ENCODE measurements at places on chromosomes 13 and 19.

- DNase-seq = no peak
Measured at GRCh38 chr19:1665565-1666047, 13.2 kb upstream of the TCF3 start.

DNA sequence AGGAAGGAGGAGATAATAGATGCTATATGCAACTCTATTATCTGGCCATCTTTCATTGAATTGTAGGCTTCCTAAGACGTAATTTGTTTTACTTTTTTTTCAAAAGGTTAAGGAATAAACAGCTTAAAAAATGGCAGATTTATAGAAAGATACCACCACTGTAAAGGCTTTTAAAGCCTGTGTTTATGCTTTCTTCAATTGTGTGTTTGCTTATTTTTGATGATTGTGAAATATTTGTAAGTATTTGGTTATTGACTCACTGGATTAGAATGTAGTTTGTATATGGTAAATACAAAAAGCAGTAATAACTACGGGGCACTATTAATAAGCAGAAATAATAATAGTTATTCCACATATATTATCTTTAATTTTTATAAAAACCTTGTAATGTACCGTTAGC is 437.9 kb downstream of the KLF5 start:
- no peak for DNase-seq

GRCh38 chr19:42421591-42422031 is 5.6 kb downstream of the LIPE start:
- DNase-seq = no peak

GRCh38 chr13:42277618-42278276 is 5.8 kb downstream of the AKAP11 start:
- DNase-seq = no peak

DNA sequence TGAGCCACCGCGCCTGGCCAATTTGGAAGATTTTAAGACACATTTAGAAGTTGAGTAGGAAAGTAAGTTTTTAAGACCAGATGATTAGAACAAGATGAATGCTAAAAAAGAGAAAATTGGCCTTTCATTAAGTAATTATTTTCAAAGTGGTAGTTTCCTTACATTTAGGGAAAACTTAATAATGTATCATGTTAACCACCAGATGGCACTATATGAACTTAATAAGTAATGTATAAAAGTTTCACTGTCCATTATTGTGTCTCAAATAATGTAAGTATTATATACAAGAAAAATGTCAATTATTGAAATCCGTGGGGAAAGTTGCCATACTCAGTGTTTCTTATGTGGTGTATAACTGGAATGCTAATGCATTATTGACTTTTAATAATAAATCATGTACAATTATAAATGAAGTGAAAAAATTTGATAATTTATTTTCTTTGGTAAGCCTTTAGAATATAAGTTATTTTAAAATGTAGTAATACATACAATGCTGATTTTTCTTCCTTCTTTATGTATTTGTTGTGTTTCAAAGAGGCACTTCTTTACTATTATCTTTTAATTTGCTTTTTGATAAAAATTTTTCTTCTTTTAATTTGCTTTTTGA is 29.2 kb downstream of the COG6 start:
- DNase-seq = no peak

- DNase-seq = peak; percentile 20
Measured at GRCh38 chr19:57099199-57099661, 20.6 kb upstream of the USP29 start.

GRCh38 chr13:77219401-77219800 is 107.5 kb downstream of the MYCBP2 start:
- DNase-seq = no peak

GRCh38 chr19:4513248-4513647 is 5.0 kb downstream of the PLIN4 start:
- DNase-seq = no peak

DNA sequence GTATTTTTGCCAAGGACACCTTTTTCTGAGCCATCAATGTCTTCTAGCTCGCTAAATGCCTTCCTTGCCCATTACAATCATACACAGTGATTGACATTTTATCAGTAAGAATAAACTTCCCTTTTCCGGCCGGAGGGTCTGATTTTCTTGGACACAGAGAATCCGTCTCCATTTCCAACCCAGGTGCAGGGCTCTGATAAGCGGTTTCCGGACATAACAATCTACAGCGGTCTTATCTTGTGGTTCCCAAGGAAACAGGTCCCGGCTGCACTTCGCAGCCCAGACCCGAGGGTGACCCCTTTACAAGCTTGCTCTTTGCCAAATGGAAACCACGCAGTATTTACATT is 5.1 kb upstream of the ZNF77 start:
- DNase-seq = no peak

- DNase-seq = no peak
Measured at GRCh38 chr13:106594980-106595379, 27.0 kb upstream of the ARGLU1 start.

DNA sequence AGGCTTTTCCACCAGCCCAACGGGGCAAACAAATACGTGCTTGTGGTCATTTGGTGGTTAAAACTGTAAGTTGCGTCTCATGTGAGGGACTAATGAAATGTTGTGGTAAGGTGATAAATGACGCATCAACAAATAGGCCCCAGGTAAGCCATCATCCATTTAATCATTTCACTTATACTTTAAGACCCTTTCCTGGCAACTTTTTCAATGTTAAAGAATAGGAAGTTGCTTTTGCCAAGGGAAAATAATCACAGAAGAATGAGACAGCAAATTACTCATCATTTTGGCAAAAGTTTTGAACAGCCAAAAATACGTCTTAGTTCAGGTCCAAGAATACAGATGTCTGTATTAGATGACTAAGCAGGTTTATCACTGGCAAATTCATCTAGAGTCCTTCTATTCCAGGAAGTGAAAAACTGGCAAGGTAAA is 660.4 kb downstream of the SLITRK1 start:
- DNase-seq = no peak

All from activated gamma-delta T cell treated with anti-CD3 and anti-CD28 coated beads, Interleukin-2, amount 50 U/mL, for 16 hours (primary cell).